ENCODE measurements at places on chromosomes 7 and 10. TPM values are rescaled to one million over a fixed set of nuclear protein-coding genes. Genes with fewer than 3 reads are reported as not detected.

Gene ZNF365
- total RNA-seq: 6.3 TPM

DNA sequence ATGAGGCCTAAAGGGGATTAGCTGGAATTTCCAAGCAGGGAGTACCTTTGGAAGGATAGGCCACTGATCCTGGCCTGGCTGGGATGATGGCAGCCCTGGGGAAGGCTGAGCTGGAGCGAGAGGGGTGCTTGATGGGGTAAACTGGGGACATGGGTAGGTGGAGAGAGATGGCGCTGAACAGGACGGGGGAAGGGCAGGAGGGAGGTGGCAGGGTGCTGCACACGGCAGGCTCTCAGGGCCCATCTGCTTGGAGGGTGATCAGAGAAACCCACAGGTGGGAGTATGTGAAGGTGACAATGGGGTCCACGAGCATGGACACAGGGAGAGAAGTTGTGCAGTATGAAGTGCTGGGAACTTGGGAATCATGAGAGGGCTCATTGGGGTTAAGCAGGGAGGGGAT, 10.3 kb downstream of the MAT1A start:
- no peak for DNase-seq

Gene IFIT3
- 16.1 TPM for total RNA-seq

GRCh38 chr7:78924581-78924980, 528.9 kb downstream of the MAGI2 start:
- peak; percentile 4 for DNase-seq

GRCh38 chr7:98075801-98076200, 30.9 kb upstream of the LMTK2 start:
- no peak for DNase-seq

Gene CCDC3
- 56.8 TPM for total RNA-seq

- peak; percentile 41 for DNase-seq
Observed at GRCh38 chr10:96618653-96619052, 31.8 kb upstream of the TM9SF3 start.

DNA sequence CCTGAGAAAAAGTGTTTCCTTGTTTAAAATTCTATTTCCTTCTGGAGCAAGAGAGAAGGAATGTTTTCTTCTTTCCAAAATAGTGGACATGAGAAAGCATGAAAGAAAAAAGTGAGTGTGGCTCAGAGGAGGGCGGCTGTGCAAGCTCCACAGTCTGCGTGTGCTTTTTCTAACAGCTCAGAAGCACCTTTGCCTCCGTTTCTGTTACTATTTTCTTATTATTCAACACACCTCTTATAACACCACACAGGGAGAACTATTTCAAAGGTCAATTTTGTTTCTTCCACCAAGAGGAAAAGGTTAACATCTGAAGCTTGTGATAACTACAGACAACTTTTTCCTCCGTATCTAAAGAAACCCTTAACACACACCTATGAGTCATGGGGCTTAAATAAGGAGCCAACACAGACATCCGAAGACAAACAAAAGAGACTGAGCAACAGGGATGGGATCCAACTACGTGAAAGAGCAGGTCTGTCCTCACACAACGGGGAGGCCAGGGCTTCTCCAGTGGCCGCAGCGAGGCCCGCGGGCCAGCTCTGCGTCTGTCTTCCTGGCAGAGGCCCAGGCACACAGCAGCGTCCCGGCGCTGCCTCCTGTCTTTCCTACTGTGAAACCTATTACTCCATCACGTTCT, 36.2 kb upstream of the NCAPG2 start:
- peak; percentile 39 for DNase-seq

DNA sequence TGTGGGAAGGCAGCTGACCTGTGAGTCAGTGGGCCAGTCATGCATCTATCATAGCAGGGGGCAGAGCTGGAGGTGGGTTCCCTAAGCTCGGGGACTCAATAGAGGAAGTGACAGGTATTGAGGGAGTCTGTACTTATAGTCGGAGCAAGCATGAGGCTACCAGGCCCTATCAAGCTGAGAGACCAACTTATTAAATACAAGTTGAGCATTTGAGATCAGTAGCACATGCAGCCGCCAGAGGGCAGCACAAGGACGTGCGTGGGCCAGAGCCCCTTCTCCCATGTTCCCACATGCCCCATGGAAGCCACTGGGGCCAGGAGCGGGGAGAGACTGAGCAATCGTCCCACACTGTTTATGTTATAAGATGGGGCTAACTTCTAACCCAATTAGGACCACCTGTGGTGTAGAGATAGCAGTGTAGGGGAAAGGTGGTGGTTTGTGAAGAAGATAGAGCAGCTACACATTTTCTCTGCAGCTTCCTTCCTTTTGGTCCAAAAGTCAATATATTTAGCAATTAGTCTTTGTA, 13.0 kb upstream of the STK31 start:
- peak; percentile 22 for DNase-seq

DNA sequence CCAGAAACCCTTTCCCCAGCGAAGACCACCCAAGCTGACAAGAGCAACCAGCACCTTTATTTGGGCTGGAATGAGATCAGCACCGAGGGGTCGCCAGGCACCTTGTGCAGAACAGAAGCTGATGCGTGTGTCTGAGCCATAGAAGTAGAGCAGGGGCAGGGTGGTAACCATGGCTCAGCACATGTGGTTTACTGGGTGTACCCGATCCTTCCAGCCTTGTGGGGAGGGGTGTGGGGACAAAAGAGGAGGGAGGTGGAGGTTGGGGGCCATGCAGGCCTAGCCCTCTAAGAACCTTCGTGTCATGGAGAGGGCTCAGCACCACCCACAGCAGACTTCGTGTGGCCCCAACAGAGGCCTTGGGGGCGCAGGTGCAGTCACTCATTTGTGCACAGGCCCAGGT, 84.0 kb upstream of the GTF2I start:
- DNase-seq: no peak

GRCh38 chr10:44510379-44511115, 125.7 kb upstream of the CXCL12 start:
- no peak for DNase-seq

DNA sequence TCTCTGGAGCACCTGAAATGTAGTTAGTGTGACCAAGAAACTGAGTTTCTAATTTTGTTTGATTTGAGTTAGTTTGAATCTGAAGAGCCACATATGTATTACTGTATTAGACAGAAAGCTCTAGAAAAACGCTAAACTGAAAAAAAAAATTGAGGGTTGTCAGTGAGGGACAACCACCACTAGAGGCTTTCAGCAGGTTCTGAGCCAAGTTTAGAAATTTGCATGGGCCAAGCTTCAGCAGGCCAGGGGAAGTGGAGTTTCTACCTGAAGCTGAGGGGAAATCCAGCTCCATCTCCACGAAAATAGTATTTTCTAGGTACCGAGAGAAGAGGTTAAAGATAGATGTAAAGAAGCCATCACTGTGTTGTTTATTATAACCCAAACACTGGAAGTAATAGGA, 77.9 kb upstream of the PLXNA4 start:
- DNase-seq: no peak
